ENCODE measurements at places on chromosomes 6 and 20. TPM values are rescaled to one million over a fixed set of nuclear protein-coding genes. Genes with fewer than 3 reads are reported as not detected.

Gene RPN2
- total RNA-seq, result 94.4 TPM

Gene MICB
- not detected for total RNA-seq

Gene LIME1
- total RNA-seq, result 16.8 TPM

Gene TMEM244
- total RNA-seq, result not detected

Gene TRAPPC3L
- total RNA-seq, result not detected

Gene TBP
- 17.7 TPM for total RNA-seq

Gene ASIP
- total RNA-seq, result not detected

Gene LINC00237
- not detected for total RNA-seq

Gene SLC18B1
- 19.6 TPM for total RNA-seq

Gene SLC22A2
- not detected for total RNA-seq

Gene GRM1
- total RNA-seq, result not detected

Gene BANF2
- not detected for total RNA-seq

Gene OOEP
- not detected for total RNA-seq

Gene MYMX
- not detected for total RNA-seq

Gene SMOC2
- 32.7 TPM for total RNA-seq

Gene SAMD5
- 19.1 TPM for total RNA-seq

Gene MDFI
- 4.1 TPM for total RNA-seq

Gene SMLR1
- total RNA-seq, result not detected

Gene ERVFRD-1
- total RNA-seq, result not detected

Gene MEP1A
- total RNA-seq, result not detected

DNA sequence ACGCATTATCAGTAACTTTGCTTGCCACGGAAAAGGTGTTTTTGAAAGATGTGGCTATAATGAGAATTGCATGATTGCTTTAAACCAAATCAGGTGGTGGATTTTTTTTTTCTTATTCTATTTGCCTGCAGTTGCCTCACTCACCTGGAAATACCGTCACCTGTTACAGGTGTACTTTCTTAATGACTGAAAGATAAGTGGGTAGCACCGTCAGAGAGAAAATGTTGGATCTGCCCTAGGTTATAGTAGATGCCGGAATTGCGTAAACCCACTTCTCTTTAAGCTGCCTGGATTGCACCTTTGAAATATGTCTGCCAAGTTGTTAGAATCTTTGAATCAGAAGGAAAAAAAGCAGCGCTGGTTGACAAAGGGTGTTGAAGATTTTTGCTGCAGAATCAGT is 68.5 kb downstream of the SH3BGRL2 start:
- no peaks in the 10 kb centered on the region for H3K4me1 ChIP-seq
- no peak overlapping the region for H3K4me3 ChIP-seq
- no peaks in the 10 kb centered on the region for H3K27me3 ChIP-seq
- H3K36me3 ChIP-seq, result peaks cover 54% of the 10 kb centered on the region

DNA sequence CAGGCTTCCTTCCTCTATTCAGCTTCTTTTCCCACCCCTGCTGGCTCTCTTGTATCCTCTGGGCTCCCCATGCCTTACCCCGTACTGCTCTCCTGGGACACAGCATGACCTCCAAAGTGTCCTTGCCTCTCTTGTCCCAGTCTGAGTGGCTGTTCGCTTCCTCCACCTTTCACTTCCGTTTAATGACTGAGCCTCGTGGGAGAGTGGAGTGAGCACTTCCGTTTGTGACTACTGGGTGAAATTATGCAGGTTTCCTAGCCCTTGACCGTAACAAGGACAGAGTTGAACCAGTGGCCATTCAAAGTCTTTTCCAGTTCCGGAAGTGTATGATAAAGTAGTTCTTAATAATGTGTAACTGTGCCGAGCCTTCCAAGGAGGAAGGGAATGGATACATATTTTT is 109.2 kb downstream of the ARID1B start:
- DNase-seq, result peak; percentile 81
- H3K36me3 ChIP-seq, result no peaks in the 10 kb centered on the region
- H3K27ac ChIP-seq, result peak overlapping the region; percentile 73
- no peak overlapping the region for H3K4me3 ChIP-seq
- H3K4me1 ChIP-seq, result peaks cover 39% of the 10 kb centered on the region

GRCh38 chr20:39142407-39143096 is 180.4 kb downstream of the DHX35 start:
- no peaks in the 10 kb centered on the region for H3K4me1 ChIP-seq
- DNase-seq, result no peak
- H3K27ac ChIP-seq, result no peak overlapping the region
- H3K36me3 ChIP-seq, result no peaks in the 10 kb centered on the region

- H3K4me1 ChIP-seq, result peaks cover 2% of the 10 kb centered on the region
- H3K27me3 ChIP-seq, result no peaks in the 10 kb centered on the region
- H3K4me3 ChIP-seq, result no peak overlapping the region
- peak overlapping the region; percentile 2 for H3K27ac ChIP-seq
- DNase-seq, result no peak
These were observed 25.0 kb upstream of the SH3BGRL2 start for GRCh38 chr6:79605968-79606764.

- no peaks in the 10 kb centered on the region for H3K27me3 ChIP-seq
- peak; percentile 66 for DNase-seq
- no peak overlapping the region for H3K4me3 ChIP-seq
- peak overlapping the region; percentile 76 for H3K27ac ChIP-seq
- peaks cover 64% of the 10 kb centered on the region for H3K36me3 ChIP-seq
- peaks cover 58% of the 10 kb centered on the region for H3K4me1 ChIP-seq
These were observed 40.9 kb downstream of the DSTN start for GRCh38 chr20:17610566-17611289.

DNA sequence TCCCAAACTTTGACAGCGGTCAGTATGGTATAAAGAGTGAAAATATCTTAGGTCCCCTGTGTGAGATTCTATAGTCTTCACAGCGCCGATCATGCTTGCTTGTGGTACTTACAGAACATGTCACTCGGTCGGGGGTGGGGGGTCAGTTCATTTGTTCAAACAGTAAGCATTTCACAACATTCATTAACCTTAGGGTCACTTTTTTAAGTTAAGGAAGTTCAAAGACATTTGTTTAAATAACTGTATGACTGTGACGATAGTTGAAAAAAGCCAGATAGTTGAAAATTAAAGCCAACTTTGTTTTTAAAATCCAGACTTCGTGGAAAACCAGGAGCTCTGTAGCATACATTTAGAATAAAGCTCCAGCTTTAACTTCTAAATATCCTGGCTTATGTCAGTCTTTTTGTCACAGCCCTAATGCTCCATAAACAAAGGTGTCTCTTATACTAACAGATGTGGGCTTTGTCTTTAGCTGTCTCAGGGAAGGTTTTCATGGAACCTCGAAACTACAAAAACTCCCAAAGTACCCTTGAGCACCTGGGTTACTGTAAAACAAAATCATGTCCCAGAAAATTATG is 57.9 kb upstream of the PHACTR2 start:
- H3K36me3 ChIP-seq, result no peaks in the 10 kb centered on the region
- no peaks in the 10 kb centered on the region for H3K4me1 ChIP-seq
- no peak overlapping the region for H3K4me3 ChIP-seq

DNA sequence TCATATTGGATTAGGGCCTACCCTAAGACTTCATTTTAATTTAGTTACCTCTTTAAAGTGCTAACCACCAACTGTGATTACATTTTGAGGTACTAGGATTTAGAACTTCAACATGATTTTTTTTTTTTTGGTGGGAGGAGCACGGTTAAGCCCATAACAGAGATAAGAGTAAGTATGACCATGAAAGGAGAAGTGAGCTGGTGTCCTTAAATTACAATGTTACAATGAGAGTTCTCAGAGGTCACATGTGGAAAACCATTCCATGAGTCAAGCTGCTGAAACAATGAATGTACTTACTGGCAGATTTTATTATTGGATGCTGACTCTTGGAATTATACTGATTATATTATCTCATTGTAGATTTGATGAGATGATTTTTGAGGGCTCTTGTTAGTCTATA is 779.3 kb upstream of the CITED2 start:
- H3K27me3 ChIP-seq, result no peaks in the 10 kb centered on the region
- DNase-seq, result no peak

DNA sequence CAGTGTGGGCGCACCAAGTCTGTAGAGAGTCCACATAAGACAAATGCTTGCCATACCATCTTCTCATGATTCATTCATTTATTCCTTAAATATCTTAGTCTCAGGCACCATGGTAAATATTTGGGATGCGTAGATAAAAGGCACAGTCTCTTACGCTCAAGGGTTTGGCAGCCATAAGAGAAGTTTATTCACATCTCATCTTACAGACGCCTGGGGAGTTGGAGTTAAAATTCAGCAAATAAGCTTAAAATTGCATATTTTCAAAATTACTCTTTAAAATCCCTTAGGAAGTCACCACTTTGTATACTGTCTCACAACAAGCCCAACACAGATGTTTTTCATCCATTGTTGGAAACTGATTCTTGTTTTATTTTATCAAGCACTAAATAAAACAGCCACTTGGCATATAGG is 363.3 kb downstream of the KIF16B start:
- H3K4me3 ChIP-seq, result no peak overlapping the region
- H3K27me3 ChIP-seq, result no peaks in the 10 kb centered on the region
- no peaks in the 10 kb centered on the region for H3K4me1 ChIP-seq
- H3K36me3 ChIP-seq, result no peaks in the 10 kb centered on the region
- DNase-seq, result no peak
- H3K27ac ChIP-seq, result no peak overlapping the region

- H3K27ac ChIP-seq, result no peak overlapping the region
- H3K27me3 ChIP-seq, result no peaks in the 10 kb centered on the region
- H3K4me3 ChIP-seq, result no peak overlapping the region
- no peaks in the 10 kb centered on the region for H3K36me3 ChIP-seq
These were observed 223.9 kb downstream of the SIM1 start for GRCh38 chr6:100240798-100241197.

GRCh38 chr6:111238464-111239119 is 151.3 kb downstream of the SLC16A10 start:
- no peak for DNase-seq
- H3K4me1 ChIP-seq, result no peaks in the 10 kb centered on the region
- no peaks in the 10 kb centered on the region for H3K36me3 ChIP-seq

DNA sequence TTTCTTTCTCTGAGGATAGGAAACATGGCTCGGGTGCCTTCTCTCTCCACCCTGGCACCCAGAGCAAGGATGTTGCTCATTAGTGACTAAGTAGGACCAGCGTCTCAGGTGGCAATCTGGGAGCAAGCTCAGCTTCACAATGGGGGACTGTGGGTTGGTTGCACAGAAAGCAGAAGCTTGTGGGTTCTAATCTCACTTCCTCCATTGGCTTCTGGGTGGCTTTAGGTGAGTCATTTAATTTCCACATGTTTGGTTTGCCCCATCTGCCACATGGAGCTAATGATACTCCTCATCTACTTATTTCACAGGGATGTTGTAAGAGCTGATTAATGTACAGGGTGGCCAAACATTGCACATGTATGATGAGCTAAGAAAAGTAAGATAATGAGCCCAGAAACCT is 54.8 kb upstream of the AKIRIN2 start:
- H3K27me3 ChIP-seq, result no peaks in the 10 kb centered on the region
- DNase-seq, result peak; percentile 37
- H3K4me3 ChIP-seq, result no peak overlapping the region
- no peaks in the 10 kb centered on the region for H3K4me1 ChIP-seq
- H3K27ac ChIP-seq, result no peak overlapping the region

DNA sequence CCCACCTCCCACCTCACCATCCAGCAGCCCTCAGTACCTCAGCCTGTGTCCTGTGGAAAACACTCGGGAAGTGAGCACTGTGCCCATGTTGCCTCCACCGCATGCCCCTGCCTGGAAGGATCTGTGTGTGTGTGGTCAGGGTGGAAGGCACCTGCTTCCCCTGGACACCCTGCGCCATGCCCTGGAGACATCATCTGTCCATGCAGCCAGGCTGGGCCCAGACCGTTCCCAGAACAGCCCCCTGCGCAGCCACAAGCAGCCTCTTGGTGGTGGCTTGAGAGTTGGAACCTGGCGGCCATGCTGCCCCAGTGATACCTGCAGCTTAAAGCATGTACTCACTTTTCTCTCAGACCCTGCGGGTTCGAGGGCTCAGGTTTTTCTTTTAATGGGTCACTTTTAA is 34.9 kb upstream of the SLC22A1 start:
- H3K4me3 ChIP-seq, result no peak overlapping the region
- peaks cover 67% of the 10 kb centered on the region for H3K36me3 ChIP-seq
- H3K27ac ChIP-seq, result no peak overlapping the region
- DNase-seq, result no peak

DNA sequence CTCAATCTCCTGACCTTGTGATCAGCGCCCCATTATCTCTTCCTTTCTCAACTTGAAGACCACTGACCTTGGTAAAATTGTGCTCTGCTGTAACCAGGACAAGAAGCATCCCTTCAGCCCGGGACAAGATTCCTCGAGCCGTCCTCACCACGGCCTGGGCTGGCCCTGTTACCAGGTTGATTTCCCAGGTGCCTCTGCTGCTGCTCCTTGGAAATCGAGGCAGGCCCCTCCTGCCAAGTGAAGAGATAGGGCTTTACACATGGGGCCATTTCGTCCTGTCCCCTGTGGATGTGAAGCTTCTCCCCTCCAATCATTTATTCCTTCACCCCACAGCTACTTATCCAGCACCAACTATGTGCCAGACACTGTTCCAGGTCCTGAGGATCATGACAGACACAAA is 21.5 kb downstream of the RAB44 start:
- H3K27ac ChIP-seq, result no peak overlapping the region
- no peaks in the 10 kb centered on the region for H3K27me3 ChIP-seq
- no peak overlapping the region for H3K4me3 ChIP-seq
- no peaks in the 10 kb centered on the region for H3K36me3 ChIP-seq
- no peak for DNase-seq

GRCh38 chr6:37491830-37492208 is 7.9 kb downstream of the CCDC167 start:
- H3K36me3 ChIP-seq, result peaks cover 4% of the 10 kb centered on the region
- peaks cover 44% of the 10 kb centered on the region for H3K4me1 ChIP-seq
- no peak overlapping the region for H3K4me3 ChIP-seq
- no peak for DNase-seq

DNA sequence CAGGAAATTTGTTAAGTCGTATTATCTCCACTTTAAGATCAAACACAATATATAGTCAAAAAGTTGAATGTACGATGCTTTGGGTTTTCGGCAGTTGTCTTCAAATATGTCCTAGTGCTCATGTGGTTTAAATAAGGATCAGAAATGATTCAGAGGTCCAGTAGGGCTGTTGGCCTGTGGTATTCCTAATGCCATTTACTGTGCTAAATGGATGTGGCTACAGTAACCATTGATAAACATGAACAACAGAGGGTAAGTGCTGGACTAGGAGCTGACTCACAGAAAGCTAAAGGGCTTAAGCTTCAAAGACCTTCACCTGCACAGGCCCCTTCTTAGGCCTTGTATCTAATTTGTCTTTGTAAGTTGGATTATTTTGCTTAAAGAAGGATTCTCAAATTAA is 80.5 kb upstream of the TPD52L1 start:
- H3K27me3 ChIP-seq, result no peaks in the 10 kb centered on the region
- H3K27ac ChIP-seq, result no peak overlapping the region
- no peak overlapping the region for H3K4me3 ChIP-seq
- peaks cover 14% of the 10 kb centered on the region for H3K36me3 ChIP-seq
- H3K4me1 ChIP-seq, result no peaks in the 10 kb centered on the region

GRCh38 chr20:52974179-52974594 is 2.0 kb downstream of the TSHZ2 start:
- no peaks in the 10 kb centered on the region for H3K36me3 ChIP-seq
- peak overlapping the region; percentile 53 for H3K4me3 ChIP-seq
- peak; percentile 54 for DNase-seq
- peaks cover 37% of the 10 kb centered on the region for H3K4me1 ChIP-seq
- peaks cover 13% of the 10 kb centered on the region for H3K27me3 ChIP-seq
- peak overlapping the region; percentile 63 for H3K27ac ChIP-seq

GRCh38 chr20:61299104-61299503 is 47.0 kb downstream of the CDH4 start:
- no peaks in the 10 kb centered on the region for H3K36me3 ChIP-seq
- no peak overlapping the region for H3K4me3 ChIP-seq
- no peaks in the 10 kb centered on the region for H3K4me1 ChIP-seq
- no peak overlapping the region for H3K27ac ChIP-seq
- no peak for DNase-seq
- H3K27me3 ChIP-seq, result no peaks in the 10 kb centered on the region

- no peak overlapping the region for H3K27ac ChIP-seq
- H3K36me3 ChIP-seq, result no peaks in the 10 kb centered on the region
- no peaks in the 10 kb centered on the region for H3K27me3 ChIP-seq
These were observed 521.7 kb downstream of the EPM2A start for GRCh38 chr6:145213614-145214013.
